Stimulated activated effector memory CD8-positive, alpha-beta T cell treated with anti-CD3 and anti-CD28 coated beads, Interleukin-12 subunit alpha, Interleukin-12 subunit beta, amount 100 ng/mL, for 72 hours (primary cell): ENCODE measurements at places on chromosomes 7 and 10.

GRCh38 chr7:6228361-6229229 is 43.8 kb downstream of the CYTH3 start:
- DNase-seq, result no peak

- no peak for DNase-seq
Measured at GRCh38 chr7:150981644-150982043, 3.5 kb upstream of the KCNH2 start.

- DNase-seq, result peak; percentile 69
Measured at GRCh38 chr7:151168003-151168786, 701 bp upstream of the GBX1 start.

GRCh38 chr10:30476511-30477155 is 42.6 kb downstream of the MAP3K8 start:
- no peak for DNase-seq

GRCh38 chr7:91043186-91043585 is 221.0 kb upstream of the FZD1 start:
- DNase-seq, result no peak

DNA sequence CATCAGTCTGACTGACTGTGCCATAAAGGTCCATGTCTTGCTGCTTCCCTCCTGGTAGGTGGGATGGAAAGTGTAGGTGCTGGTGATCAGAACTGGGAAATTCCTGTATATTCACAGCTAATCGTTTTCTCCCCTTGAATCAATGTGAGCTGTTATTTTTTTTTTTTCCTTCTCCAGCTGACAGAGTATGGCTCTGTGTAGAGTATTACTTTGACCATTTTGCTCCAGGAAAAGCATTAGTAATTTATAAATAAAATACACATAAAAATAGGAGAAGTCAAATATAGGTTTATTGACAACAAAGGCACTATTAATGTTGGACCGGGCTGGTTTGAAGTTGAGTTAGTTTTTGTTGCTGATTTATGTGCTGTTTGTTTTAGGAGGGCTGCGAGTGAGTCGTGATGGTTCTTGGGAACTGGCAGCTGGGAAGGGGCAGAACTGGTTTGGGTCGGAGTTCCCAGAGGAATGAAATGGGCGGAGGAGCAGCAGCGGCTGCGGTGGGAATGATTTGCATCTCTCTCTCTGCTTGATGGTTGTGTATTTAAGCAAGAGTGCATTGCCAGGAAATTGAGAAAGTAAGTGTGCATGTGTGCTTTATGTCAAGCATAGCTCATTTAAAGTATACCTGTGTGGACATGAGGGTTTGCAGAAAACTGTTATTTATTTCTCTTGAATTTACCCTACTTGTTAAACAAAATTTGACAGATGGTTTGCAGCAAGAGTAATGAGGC is 80.9 kb downstream of the LRMDA start:
- no peak for DNase-seq
